ENCODE measurements at places on chromosomes 7 and 10.

- no peak for DNase-seq
These were observed 82.1 kb downstream of the TRIM24 start for GRCh38 chr7:138542183-138542582.

DNA sequence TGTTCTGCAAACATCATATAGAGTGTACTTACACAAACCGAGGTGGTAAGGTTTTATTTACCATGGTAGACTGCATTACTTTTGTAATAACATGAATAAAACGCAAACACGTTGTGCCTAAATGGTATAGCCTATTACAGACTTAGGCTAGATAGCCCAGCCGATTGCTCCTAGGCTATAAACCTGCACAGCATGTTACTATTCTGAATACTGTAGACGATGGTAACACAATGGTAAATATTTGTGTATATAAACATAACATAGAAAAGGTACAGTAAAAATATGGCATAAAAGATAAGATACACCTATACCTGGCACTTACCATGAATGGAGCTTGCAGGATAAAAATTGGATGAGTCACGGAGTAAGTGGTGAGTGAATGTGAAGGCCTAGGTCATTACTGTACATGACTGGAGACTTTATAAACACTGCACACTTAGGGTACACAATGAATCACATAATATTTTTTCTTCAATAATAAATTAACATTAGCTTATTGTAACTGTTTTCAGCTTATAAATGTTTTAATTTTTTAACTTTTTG lies 16.3 kb downstream of the AKR1D1 start:
- no peak for DNase-seq

DNA sequence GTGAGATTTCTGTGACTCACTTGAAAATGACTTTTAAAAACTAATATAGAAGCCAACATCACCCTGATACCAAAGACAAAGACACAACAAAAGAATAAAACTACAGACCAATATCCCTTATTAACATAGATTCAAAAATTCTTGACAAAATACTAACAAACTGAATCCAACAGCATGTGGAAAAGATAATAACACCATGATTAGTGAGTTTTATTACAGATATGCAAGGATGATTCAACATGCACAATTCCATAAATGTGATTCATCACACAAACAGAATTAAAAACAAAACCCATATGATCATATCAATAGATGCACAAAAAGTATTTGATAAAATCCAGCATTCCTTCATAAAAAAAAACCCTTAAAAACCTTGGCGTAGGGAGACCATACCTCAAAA lies 6.5 kb downstream of the MGAM start:
- no peak for DNase-seq

DNA sequence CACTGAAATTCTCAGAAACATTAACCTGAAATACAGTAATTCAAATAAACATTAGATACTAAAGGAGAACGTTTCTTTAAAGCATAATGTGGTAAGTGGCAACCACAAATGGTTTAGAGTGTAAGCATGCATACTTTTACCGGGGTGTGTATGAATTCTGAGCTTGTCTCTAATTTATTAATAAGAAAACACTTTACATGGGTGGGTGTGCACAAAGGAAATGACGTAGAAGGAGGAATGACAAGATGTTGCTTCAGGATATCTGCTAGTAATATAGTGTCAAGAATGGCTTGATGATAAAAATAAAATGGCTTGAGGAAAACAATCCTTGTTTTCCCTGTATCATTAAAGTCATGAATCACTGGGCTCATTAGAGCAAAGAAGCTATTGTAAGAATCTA lies 92.5 kb downstream of the ARL4A start:
- no peak for DNase-seq

DNA sequence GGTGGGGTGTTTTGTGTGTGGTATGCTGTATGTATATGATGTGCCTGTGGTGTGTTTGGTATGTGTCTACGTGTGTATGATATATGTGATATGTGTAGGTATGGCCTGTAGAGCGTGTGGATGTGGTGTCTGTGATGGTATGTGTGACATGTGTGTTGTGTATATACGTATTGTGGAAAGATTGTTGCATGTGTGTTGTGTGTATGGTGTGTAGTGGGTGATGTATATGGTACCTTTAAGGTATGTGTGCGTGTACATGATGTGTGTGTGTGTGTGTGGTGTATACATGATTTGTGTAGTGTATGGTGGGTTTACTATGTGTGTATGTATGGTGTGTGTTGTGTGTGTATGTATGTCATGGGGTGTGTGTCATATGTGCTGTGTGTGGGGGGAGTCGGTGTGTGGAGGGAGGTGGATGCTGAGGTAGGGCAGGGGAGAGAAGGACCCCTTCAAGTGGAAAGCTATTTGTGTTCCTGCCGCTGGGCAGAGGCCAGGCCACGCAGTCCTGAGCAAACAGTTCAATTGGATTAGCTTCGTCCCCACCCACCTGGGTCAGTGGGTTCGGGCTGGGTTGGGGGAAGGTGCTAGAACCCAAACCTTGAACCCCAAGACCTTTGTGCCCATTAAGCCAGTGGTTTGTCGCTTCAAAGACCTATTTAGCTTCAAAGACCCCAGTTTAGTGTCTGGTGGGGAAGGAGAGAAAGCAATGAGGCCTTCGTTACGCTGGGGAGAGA lies 1.9 kb upstream of the TRPV6 start:
- DNase-seq = no peak

- DNase-seq = no peak
These were observed 20.0 kb downstream of the SCIN start for GRCh38 chr7:12590559-12590958.

- DNase-seq = no peak
These were observed 1180.3 kb downstream of the TYW1 start for GRCh38 chr7:68176974-68177373.

GRCh38 chr7:28840592-28840995 lies 117.5 kb downstream of the TRIL start:
- DNase-seq = no peak

GRCh38 chr10:53022611-53023088 lies 250.1 kb upstream of the MBL2 start:
- no peak for DNase-seq

DNA sequence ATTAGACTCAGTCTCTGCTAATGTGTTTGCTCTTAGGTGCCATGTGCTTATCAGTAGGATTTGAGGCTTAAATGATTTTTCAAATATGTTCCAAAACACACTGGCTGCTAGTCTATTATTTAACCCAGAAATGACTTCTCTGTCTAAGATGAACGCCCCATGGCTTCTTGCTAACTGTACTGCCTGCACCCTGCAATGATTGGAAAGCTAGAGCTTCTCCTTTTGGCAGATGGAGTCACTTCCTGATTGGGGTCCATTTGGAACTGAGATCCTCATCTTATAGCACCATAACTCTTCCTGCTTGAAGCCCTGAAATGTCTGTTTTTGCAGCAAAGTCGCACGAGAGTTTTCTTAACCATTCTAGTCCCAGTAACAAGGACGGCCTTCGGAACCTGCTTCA lies 186.5 kb upstream of the ADO start:
- no peak for DNase-seq
